Activated CD4-positive, alpha-beta T cell treated with anti-CD3 and anti-CD28 coated beads, Interleukin-2, amount 50 U/mL, for 24 hours (primary cell): ENCODE measurements at places on chromosomes 4 and X.

GRCh38 chr4:144461906-144462305, 184.1 kb upstream of the HHIP start:
- DNase-seq, result no peak

- DNase-seq, result no peak
Observed at GRCh38 chr4:185872747-185873380, 60.9 kb upstream of the SORBS2 start.

DNA sequence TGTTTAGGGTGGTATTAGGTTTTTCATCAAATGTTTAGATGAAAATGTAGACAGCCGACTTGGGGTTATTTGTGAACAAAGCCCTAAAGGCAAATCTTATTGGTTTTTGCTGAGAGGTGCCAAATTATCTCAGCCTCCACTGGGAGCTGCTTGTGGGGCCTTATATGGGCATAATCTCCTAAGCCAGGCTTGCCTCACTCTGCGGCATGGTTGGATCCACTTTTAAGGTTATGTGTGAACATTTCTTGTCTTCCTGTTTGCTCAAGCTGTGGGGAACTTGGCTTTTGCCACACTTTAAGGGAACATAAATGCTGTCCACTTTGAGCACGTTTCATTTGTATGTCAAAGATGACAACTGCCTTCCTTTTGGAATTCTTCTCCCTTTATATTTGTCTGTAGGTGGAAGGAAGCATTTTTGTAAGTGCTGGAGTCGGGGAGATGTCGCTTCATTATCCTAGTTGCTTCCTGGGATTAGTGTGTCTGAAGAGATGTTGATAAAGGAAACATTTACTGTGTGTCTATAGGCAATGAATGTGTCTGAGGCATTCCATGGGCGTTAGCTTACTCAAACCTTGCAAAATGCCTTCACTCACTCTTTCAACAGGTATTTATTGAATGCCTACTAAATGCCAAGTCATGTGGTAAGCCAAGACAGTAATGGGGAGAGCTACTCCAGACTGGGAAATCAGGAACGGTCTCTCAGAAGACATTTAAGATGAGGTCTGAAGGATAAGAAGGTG, 78.3 kb downstream of the SLC9A6 start:
- DNase-seq, result no peak

GRCh38 chr4:159980826-159981468, 878.1 kb downstream of the RAPGEF2 start:
- DNase-seq, result no peak

DNA sequence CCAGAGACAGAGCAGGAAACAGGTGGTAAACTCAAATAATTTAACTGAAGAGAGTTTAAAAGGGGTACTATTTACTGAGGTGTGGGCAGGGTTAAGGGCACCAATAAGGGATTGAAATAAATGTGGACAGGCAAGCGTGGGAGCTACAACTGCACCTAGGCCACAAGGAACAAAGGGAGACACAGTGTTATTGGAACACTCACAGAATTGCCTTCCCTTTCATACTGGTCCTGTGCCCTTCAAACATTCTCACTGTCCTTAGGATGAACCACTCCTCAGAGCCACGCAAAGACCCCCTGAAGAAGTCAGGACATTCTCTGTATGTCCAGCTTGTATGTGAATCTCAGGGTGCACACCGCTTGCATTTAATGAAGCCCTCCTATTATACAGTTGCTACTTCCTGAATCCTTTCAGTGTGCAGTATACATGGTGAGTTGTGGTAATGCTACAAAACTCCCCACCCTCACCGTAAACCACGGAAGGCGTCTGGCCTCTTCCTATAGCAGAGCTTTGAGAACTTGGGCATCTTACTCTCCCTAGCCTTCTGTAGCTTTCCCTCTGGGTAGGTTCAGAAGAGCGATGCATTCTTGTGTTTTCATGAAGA, 9.6 kb upstream of the MRPL1 start:
- DNase-seq, result no peak

DNA sequence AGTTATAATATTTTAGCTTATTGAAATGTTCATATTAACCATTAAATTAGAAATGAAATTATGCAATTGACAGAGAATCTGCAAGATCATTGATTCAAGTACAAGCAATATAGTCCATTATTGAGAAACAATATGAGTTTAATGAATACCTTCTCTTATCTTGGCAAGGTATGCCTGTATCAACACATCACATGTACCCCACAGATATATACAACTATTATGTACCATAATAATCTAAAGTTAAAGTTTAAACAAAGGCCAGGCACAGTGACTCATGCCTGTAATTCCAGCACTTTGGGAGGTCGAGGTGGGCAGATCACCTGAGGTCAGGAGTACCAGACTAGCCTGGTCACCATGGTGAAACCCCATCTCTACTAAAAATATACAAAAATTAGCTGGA, 514.7 kb downstream of the PCDH7 start:
- DNase-seq, result no peak

GRCh38 chr4:162510115-162510514, 346.3 kb upstream of the FSTL5 start:
- no peak for DNase-seq

DNA sequence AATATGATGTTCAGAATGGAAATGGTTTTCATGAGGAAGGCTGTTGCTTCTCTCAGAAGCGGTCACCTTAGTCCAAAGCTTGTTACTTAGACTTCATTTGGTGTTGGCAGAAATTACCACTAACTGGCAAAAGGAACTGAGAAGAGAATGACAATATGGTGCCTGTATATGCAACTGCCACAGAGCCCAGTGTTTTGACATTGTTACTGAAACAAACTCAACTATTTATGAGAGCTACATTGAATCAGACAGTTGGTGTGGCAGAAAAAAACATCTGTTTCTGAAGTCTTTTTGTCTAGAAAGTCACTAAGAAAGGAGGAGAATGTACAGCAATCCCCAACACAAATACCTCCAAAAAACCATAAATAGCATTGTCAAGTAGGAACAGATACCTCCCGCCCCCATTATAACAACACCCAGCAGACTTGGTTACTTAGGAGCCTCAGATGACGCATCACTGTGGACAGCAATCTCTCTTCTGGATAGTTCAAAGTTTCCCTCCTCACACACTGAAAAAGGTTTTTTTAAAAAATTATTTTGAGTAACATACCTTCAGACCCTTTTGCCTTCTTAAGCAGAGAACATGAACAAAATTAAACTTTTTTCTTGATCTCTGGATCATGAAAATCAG, 92.2 kb downstream of the MAML3 start:
- no peak for DNase-seq

GRCh38 chr4:96784336-96784735, 944.4 kb downstream of the PDHA2 start:
- no peak for DNase-seq

DNA sequence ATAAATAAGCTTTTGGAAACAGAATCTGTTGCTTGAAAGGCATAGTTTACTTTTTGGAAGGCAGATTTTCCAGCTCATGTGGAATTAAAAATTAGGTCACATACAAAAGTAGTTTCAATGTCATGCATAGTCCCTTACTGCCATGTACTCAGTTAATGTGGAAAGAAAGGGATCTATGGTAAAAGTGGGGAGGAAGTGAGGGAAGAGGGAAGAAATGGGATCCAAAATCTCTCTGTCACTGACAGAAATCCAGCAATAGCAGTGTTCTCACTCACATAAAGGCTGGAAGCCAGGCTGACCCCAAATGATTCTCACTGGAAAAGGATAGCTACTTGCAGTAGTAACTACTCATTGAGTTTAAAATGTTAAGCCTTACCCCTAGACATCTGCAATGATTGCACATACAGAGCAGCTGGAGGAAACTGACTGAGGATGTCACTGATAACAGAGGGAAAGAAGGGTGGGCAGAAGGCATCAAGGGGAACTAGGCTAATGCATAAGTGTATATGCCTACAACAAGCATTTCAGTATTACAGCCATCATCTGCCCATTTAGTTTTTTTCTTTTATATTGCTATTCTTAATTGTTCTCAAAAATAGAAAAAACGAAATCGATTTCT, 445.6 kb downstream of the FAT4 start:
- DNase-seq, result no peak

DNA sequence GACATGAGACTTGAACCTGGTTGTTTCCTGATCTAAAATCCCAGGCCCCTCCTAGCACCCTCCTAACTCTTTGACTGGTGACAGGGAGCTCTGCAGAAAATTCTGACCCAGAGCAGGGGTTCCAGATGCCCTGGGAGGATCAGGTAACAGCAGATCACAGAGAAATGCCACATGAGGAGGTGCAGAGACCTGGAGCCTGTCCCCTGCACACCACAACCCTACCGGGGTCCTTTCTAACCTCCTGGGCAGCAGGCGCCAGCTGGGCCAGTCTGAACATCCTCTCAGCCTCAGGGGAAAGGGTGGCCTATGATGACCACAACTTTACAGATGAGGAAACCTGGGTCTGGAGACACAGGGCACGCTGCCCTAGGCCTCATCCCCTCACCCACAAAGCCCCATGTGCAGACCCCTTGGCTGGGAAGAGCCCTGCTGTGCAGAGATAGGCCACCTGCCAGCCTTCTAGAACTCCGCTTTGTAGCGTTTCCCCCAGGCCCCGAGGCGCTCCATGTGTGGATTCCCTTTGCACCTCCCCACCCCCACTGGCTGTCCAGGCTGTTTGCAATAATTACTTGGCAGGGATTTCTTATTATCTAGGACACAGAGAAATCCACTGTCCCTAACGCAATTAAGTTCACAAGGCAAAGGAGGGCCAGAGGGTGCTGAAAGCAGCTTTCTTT, 36.5 kb downstream of the WDR1 start:
- no peak for DNase-seq

GRCh38 chrX:42090395-42090794, 167.0 kb upstream of the CASK start:
- DNase-seq, result no peak

DNA sequence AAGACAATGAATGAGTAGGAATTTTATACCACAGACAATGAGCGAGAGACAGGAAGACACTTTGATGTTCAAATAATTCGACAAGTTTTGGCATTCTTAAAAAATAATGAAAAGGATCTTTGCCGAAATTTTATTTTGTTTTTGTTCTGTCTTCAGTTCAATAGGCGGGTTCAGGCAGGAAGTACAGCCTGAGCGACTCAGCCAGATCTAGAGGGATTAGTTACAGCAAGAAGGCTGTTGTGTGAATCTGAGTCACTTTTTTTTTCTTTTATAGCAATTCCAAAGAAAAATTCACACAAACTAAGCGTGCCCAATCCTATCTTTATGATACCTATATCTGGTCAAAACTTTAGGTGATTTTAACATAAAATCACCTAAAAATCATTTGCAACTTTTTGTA, 505.4 kb upstream of the FAM241A start:
- no peak for DNase-seq
